ENCODE measurements at places on chromosomes 3 and 15. TPM values are rescaled to one million over a fixed set of nuclear protein-coding genes. Genes with fewer than 3 reads are reported as not detected.

DNA sequence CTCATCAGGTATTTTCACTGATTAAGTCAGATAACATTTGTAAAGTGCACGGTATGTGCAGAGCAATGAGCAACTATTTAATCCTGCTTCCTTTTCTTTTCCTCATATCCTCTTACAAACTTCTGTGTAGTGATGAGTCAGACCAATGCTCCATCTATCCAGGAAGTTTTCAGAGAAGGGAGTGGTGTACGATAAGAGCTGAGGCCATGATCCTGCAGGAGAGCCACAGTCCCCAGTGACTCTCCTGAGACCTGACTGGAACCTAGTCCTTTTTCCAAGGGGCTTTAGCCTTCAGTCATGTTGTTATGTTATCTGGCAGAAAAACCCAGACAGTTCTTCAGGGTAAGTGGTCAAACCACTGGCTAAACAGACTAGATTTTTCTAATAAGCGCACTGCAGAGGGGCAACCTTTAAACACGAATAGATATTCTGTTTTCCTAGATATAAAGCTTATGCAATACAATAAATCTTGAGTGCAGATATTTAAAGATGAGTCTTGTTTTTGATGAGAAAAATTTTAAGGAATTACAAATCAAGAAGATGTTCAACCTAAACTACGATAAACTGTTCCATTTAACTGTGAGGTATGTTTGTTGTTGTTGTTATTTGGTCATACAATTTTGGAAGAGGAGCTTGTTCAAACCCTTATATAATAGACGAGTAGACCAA, 110.5 kb upstream of the RAP2B start:
- DNase-seq, result peak; percentile 57

DNA sequence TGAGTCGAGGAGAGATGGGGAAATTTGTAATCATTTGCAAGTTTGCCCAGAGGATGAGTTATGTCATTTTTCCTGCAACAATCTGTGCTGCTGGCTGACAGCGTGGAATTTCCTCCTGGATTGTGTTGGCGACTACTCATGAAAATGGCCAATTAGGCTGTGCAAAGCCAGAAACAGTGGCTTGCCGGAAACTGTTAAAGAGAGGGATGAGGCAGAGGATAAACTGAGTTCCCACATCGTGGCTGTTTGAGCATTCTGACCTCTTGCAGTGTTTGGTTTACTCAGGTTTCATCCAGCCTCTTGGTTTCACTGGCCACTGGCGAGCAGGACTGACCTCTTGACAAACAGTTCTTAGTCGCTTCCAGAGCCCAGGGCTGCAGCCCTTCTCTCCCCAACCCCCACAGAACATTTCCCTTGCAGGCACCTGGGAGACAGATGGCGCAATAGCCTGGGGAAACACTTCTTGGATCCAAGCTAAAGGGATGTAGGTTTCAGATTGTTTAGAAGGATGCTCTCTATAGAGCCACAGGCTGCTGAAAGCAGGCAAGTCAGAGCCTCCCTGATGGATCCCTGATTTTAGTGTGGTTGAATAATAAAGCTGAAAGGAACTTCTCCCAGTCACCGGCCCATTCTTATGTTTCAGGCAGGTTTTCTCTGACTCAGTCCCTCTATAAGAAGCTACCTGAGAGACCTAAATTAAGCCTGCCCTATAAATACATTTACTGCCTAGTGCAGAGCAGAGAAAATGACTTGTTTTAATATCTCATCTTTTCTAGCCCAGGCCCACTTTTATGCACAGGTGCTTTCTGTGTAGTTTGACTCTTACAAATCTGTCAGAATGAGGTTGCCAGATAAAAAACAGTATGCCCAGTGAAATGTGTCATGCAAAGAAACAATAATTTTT, 92.8 kb upstream of the UBE2E1 start:
- peak; percentile 42 for DNase-seq

GRCh38 chr3:170726976-170727661, 141.2 kb upstream of the SLC7A14 start:
- no peak for DNase-seq

- no peak for DNase-seq
Measured at GRCh38 chr15:71080705-71081104, 34.6 kb upstream of the THSD4 start.

- no peak for DNase-seq
Measured at GRCh38 chr3:45795882-45796765, at the start of gene SLC6A20. Gene SLC6A20, minus strand, starts transcription at chr3:45796536. Its CDS starts 117 bp downstream, at chr3:45796419.

- no peak for DNase-seq
Measured at GRCh38 chr15:35911052-35911777, 365.2 kb upstream of the DPH6 start.

DNA sequence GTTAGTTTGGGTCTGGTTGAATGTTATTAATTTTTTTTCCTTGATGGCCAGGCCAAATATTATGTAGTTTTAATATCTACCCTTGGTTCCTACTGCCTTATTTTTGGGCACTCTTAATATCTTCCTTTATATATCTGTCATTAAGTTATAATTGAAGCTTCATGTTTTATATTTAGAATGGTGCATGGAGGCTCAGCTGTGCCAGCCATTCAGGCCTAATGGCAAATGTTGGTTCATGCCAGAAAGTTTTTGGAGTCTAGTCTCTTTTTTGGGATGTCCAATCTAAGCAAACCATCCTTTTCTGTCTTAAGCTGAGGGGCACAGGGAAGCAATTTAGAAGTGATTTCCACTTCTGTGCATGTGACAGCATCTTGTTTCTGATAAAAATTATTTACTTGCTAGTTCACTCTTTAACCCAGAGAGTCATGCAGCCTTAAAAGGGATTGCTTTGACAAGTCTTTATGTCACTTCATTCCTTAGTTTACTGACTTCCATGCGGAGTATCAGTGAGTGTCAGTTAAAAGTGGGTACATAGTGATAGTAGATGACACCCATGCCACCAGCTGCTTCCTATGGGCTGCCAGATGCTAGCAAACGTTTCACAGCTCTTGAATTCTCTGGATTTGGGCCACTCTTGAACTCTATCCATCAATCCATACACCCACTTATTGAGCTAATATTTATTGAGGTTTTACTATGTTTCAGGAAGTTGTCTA, 33.0 kb downstream of the MITF start:
- DNase-seq, result no peak

- DNase-seq, result no peak
Measured at GRCh38 chr3:193984876-193985275, 151.1 kb upstream of the HES1 start.

DNA sequence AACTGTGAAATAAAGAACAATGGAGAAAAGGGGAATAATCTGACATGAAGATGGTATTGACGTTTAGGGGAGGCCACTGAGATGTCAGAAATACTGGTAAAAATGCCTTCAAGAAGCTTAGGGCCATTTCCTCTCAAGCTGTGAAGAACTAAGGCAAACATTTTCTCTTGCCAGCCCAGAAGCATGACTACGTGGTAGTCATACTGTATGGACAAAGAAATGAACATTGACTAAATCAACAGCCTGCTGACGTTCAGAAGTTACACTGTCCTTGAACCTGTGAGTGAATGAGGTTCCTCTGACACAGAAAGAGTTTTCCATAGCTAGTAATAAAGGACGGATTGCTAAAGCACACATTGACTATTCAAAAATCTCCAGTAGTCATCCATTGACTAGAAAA, 121.0 kb downstream of the P3H2 start:
- no peak for DNase-seq

- no peak for DNase-seq
Measured at GRCh38 chr3:52056521-52056967, at the start of gene DUSP7. Gene DUSP7, minus strand, starts transcription at chr3:52056571. Its CDS starts 205 bp downstream, at chr3:52056366.

DNA sequence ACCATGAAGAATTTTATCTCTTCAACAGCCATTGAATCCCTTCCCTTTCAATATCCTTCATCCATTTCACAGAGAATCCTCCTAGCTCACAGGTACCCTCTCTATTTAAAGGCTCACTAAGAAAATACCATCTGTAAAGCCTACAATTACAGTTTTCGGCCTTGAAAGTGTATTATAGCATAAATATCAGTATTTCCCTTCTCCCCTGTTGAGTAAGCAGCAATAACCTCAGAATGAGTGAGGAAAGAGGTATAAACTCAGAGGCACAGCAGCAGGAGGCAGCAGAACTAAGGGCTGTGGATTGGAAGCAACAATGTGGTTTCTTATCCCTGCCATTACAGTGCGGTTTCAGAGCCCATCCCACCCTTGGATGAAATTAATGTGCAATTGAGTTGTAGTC, 360.6 kb upstream of the ATP10A start:
- no peak for DNase-seq

GRCh38 chr15:39573287-39573686, 7.6 kb upstream of the THBS1 start:
- DNase-seq, result no peak

GRCh38 chr3:4588466-4588865, 95.3 kb downstream of the ITPR1 start:
- no peak for DNase-seq

- DNase-seq, result no peak
Measured at GRCh38 chr3:99929745-99930139, 112.1 kb downstream of the CMSS1 start.

GRCh38 chr3:128217702-128218547, 64.6 kb downstream of the EEFSEC start:
- no peak for DNase-seq

GRCh38 chr15:78035861-78036476, 41.5 kb downstream of the TBC1D2B start:
- DNase-seq, result no peak

GRCh38 chr15:80722811-80723210, 27.7 kb downstream of the ABHD17C start:
- no peak for DNase-seq

- DNase-seq, result no peak
Measured at GRCh38 chr3:177134816-177135210, 62.5 kb downstream of the TBL1XR1 start.

GRCh38 chr15:81296186-81296585, 27.8 kb downstream of the STARD5 start:
- no peak for DNase-seq

GRCh38 chr3:138469874-138470273, 35.5 kb downstream of the ESYT3 start:
- DNase-seq, result no peak

GRCh38 chr15:56491110-56491722, 26.3 kb upstream of the MNS1 start:
- DNase-seq, result peak; percentile 76

GRCh38 chr3:111506435-111506834, 35.6 kb upstream of the CD96 start:
- DNase-seq, result no peak

GRCh38 chr3:52473026-52473425, 17.6 kb downstream of the NISCH start:
- DNase-seq, result no peak

GRCh38 chr15:59528961-59529402, 82.6 kb upstream of the GCNT3 start:
- DNase-seq, result peak; percentile 64

DNA sequence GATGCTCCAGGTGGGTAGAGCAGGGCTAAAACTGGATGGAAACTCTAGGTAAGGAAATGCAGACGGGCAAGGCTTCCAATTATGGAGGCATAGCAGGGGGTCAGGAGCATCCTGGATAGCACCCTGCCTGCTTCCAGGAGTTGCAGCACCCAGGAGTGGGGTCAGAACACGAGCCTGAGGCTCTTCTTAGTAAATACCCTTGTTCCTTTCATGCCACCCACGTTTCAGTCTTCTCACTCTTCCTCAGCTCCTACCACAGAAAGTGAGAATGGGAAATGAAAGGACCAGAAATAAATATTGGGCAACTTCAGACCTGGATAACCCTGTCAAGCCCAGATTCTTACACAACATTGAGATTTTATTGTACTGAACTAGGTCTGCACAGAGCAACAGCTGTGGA, 16.4 kb downstream of the CCR1 start:
- DNase-seq, result no peak

DNA sequence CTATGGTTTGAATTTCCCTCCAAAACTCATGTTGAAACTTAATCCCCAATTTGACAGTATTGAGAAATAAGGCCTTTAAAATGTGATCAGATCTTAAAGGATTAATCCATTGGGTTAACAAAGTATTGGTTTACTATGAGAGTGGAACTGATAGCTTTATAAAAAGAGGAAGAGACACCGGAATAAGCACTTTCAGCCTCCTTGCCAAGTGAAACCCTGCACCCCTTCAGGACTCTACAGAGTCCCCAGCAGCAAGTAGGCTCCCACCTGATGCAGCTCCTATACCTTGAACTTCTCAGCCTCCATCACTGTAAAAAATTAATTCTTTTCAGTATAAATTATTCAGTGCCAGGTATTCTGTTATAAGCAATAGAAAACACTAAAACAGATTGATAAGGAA, 348.3 kb downstream of the CGGBP1 start:
- DNase-seq, result no peak

DNA sequence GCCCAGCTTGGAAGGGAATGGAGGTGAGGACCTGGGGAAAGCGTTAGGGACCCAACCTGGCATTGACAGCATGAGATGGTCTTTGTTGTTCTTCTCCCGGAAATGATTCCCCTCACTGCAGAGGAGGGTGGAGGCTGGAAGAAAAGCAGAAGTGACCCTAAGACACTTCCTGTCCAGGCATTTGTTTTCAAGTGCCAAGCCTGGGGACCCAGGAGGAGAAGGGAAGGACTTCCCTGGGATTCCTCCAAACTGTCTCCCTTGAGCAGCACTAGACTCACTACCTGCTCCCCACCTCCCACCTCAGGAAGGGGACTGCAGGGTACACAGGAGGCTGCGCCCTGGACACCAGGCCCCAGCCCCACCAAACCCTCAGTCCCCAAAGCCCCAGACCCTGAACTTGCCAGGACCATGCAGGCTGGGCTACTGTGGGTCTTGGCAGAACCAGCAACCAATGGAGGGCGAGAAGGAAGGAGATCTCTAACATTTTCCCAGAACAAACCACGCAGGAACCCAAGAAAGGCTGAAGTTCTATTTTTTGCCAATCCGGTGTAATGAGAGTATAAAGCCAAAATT, 9.8 kb upstream of the VIPR1 start:
- no peak for DNase-seq

GRCh38 chr3:122628567-122628966, 51.1 kb downstream of the PARP15 start:
- no peak for DNase-seq

- no peak for DNase-seq
Measured at GRCh38 chr15:92098869-92099268, 245.4 kb downstream of the SLCO3A1 start.

GRCh38 chr3:171293142-171293782, 166.9 kb downstream of the TNIK start:
- no peak for DNase-seq

TBCCD1 gene
- total RNA-seq, result 12.4 TPM

GPR171 gene
- not detected for total RNA-seq

DGKG gene
- total RNA-seq, result 4.4 TPM

EID1 gene
- 293 TPM for total RNA-seq

TMEM108 gene
- 0.53 TPM for total RNA-seq

IQCF2 gene
- total RNA-seq, result not detected

STRIT1 gene
- not detected for total RNA-seq

PRR20G gene
- total RNA-seq, result not detected

MAGEL2 gene
- total RNA-seq, result 0.12 TPM

CFAP100 gene
- not detected for total RNA-seq

TRIM42 gene
- total RNA-seq, result not detected

C2CD4A gene
- total RNA-seq, result 0.05 TPM

FSD2 gene
- not detected for total RNA-seq

CHRFAM7A gene
- total RNA-seq, result 1.1 TPM

MEX3B gene
- total RNA-seq, result 23.6 TPM

BDH1 gene
- total RNA-seq, result 8.8 TPM

GUCA1C gene
- not detected for total RNA-seq

Measured in glomerular endothelial cell (primary cell).